Caudate nucleus (tissue), 63 donors: ENCODE measurements at places on chromosomes 16 and 17.

- no peak for DNase-seq
Measured at GRCh38 chr16:61921373-61921772, 114.9 kb downstream of the CDH8 start.

DNA sequence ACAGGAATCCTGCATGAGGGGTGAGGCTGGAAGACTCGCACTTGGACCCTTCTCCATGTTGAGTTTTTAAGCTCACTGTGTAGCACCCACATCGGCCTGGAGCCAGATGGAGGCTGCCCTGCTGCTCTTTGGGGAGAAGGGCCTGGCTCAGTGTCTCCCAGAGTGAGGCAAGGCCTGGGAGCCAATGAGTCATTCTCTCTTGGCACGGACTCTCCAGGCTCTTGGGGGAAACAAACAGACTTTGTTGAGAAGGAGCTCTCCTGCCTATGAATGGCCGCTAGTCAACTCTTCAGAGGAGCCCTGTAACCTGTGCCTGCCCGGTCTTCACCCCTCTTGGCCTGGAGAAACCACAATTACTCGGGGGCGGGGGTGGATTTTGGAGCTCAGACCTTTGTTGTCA, 50.8 kb upstream of the MAF start:
- peak; percentile 63 for DNase-seq

- DNase-seq, result no peak
Measured at GRCh38 chr16:7350806-7351205, 18.2 kb downstream of the RBFOX1 start.

- DNase-seq, result no peak
Measured at GRCh38 chr17:48596000-48596734, 2.6 kb upstream of the HOXB5 start.

- peak; percentile 60 for DNase-seq
Measured at GRCh38 chr17:31297090-31297489, at the start of gene OMG. OMG (minus strand) TSS chr17:31297239; CDS start chr17:31296331, 908 bp downstream.

- no peak for DNase-seq
Measured at GRCh38 chr17:50660042-50660886, 25.6 kb downstream of the ABCC3 start.

DNA sequence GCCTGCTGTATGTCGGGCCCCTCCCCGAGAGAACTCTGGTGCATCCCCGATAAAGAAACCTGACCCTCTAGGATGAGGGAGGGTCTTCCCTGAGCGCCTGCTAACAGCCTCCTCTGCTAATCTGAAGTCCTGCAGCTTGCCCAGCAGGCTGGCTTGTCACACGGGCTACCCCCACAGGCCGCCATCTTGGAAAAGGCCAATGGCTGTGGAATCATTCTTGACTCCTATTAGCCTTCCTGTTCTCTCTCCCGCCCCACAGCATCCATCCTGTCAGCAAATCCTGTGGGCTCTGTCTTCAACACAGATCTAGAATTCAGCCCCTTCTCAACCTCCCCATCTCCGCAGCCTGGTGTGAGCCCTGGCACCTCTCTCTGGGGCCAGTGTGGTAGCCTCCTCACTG, 12.0 kb downstream of the IL4R start:
- DNase-seq, result no peak

DNA sequence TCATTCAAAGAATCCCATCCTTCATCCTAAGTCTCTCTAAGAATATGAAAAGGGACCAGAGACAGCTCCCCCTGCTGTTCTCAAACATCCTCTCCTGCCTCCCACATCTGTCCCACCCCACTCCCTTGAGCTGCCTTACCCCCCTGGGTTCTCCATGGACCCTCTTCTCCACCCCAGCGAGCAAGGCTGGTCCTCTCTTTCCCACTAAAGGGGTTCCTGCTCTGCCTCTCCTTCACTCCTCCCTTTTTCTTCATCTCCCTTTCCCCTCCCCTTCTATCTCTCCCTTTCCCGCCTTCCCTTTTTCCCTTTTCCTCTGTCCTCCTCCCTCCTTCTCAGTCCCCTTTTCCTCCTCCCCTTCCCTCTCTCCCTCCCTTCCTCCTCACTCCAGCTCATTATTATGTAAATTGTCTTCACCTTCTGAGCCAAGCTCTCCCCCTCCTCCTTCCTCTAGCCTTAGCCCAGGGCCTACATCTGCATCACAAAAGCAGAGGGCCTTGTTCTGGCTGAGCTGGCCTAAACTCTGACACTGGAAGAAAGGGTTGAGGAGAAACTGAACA, 90.0 kb downstream of the GNAO1 start:
- no peak for DNase-seq

DNA sequence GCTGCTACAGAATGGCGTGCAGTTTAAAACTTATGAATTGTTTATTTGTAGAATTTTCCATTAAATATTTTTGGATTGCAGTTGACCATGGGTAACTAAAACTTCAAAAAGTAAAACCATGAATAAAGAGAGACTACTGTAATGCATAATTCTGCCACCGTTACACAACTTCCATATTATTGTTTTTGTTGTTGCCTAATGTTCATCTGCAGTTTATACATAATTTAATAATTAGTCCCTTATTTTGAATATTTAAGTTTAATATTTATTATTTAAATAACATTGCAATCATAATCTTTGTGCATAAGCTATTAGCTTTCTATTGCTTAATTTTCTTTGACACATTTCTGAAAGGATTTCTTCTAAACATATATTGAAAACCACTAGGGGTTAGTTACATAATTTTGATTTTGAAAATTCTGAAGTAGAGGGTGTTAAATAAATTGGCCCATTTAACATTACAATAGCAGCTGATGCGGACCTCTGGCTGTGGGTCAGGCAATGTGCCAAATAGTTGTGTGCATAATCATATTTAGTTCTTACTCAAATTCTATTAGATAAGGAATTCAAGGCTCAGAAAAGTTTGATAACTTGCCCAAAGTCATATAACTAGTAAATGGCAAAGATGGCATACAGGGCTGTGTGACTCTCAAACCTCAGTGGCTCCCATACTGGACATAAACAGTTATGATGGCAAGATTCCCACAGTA, 31.1 kb downstream of the PPM1E start:
- DNase-seq, result no peak

GRCh38 chr17:74842146-74842598, 17.5 kb downstream of the GRIN2C start:
- DNase-seq, result no peak

DNA sequence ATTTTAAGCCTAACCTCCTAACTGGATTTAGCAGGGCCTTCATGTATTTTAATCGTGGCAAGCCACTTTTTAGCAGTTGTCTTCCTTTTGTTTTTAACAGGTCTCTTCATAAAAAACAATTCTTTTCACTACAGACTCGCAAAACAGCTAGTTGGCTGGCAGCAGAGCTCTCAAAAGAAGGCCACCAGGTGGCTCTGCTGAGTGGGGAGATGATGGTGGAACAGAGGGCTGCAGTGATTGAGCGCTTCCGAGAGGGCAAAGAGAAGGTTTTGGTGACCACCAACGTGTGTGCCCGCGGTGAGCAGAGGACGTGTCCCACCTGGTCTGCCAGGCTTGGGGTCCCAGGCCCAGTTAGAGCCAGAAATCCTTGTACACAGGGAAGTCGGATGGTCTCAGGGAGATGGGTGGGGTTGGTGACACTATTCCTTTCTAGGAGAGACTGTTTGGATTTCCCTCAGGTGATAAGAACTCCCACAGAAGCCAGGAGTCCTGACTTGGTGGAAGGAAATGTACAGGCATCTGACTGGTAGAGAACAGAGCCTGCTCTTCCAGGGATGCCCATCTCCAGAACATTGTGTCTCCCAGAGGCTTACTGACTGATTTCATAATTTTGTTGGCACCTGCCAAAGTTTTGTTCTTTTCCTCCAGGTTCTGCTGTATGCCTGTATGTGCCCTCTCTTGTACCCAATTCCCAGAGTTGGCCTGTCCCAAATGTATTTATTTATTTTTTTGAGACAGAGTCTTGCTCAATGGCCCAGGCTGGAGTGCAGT, 14.9 kb upstream of the DDX19A start:
- no peak for DNase-seq

DNA sequence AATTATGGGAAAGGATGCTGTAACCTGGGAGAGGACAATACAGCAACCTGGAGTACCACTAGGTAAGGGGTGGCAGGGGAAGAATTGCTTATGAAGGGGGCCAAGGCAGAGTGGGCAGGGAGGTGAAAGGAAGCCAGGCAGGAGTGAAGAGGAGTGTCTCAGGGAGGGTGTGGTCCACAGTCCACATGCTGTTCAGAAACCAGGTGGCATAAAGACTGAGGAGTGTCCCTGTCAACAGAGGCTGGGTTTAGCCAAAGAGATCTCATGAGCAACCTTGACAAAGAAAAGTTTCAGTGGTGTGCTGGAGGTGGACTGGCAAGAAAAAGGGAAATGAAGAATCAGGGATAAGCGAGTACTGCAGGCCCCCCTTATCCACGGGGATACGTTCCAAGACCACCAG, 88.4 kb downstream of the SPACA3 start:
- DNase-seq, result no peak

DNA sequence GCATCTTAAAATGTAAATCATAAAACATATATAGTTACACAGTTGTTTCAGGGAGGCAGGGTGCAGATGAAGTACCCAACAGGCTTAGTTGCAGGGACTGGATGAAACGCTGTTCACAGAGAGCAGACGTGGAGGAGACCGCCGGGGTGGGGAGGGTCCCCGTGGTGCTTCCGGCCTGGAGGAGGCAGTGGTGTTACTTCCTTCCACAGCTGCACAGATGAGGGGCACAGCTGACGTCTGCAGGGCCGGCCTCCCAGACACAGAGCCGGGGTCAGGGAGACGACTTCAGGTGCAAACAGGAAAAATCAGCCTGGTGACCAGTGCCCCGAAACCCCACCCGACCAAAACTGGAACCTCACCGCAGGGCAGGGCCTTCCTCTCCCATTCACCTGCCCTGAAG, 17.1 kb downstream of the SPIRE2 start:
- DNase-seq, result no peak

DNA sequence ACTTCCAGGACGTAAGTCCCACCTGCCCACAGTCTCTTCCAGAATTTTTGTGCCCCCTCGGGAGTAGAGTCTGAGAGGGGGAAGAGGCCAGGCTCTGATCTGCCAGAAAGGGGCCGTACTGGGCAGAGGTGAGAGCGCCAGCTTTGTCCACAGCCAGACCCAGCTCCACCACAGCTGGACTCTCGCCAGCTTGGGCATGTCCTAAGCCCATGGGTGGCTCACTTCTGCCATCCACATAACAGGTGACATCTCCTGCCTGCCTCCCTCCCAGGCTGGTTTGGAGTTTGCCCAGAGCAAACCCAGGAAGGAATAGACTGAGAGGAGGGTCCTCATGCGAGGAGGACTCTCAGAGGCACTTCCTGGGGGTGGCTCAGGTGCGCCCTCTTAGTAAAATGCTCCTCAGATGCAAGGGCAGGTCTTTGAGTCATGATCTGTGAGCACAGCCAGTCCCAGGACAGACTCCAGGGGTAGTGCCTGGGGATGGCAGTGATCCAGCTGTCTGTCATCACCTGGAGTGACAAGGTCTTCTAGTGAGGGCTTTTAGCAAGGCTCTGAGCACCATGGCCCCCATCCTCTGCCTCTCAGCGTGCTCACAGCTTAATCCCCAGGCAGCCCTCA, 89.2 kb downstream of the AMFR start:
- no peak for DNase-seq

GRCh38 chr16:10325783-10326543, 59.9 kb upstream of the ATF7IP2 start:
- DNase-seq, result no peak

GRCh38 chr16:83095941-83096692, 469.3 kb downstream of the CDH13 start:
- no peak for DNase-seq

DNA sequence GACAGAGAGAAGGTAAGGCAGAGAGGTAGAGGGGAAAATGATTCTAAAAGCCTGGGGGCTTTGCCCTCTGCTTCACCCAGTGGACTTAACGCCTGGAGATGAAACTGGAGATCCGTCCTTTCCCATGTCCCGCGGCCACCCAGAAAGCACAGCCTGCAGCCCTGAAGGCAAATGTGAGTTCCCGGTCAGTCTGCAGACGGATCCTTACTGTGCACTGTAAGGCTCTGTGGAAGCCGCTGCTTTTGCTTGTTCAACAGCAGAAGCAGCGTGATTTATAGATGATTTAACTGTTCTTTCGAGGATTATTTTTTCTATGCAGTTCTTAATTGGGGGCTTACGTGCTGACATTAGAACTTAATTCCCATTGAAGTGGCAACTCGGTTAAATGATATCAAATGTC, 290.4 kb downstream of the FOXL1 start:
- no peak for DNase-seq
